Epithelial cell of alveolus of lung (primary cell): ENCODE measurements at places on chromosomes 11 and 22. TPM values are rescaled to one million over a fixed set of nuclear protein-coding genes. Genes with fewer than 3 reads are reported as not detected.

The NTM gene
- 7.0 and 61.4 TPM in 2 replicates for total RNA-seq

The TRIM49 gene
- not detected in 2 replicates for total RNA-seq

The SYT13 gene
- total RNA-seq = 0.24 TPM in 1 of 2 replicates, not detected in the other

The FGF4 gene
- not detected in 2 replicates for total RNA-seq

The HORMAD2 gene
- total RNA-seq = not detected in 2 replicates

The GRAMD1B gene
- 0.39 and 5.5 TPM in 2 replicates for total RNA-seq

The LMO2 gene
- total RNA-seq = 0.39 and 2.2 TPM in 2 replicates

The MISFA gene
- not detected in 2 replicates for total RNA-seq

The LRP5 gene
- total RNA-seq = 14.9 and 32.4 TPM in 2 replicates

The TEX12 gene
- total RNA-seq = not detected in 2 replicates

The CDCA5 gene
- 6.1 and 17.3 TPM in 2 replicates for total RNA-seq

The CHRDL2 gene
- total RNA-seq = not detected in 2 replicates

The CSF2RB gene
- total RNA-seq = under 0.01 TPM in 1 of 2 replicates, not detected in the other

The ARVCF gene
- 8.8 and 13.3 TPM in 2 replicates for total RNA-seq

The MUC6 gene
- not detected in 2 replicates for total RNA-seq

The DDX25 gene
- not detected in 2 replicates for total RNA-seq
